ENCODE measurements at places on chromosomes 7 and 10. TPM values are rescaled to one million over a fixed set of nuclear protein-coding genes. Genes with fewer than 3 reads are reported as not detected.

PRSS37 gene
- not detected for total RNA-seq

ZNF365 gene
- 16.2 TPM for total RNA-seq

AKR1C4 gene
- not detected for total RNA-seq

PPP1R3C gene
- 22.9 TPM for total RNA-seq

IFIT1 gene
- 3.7 TPM for total RNA-seq

TWIST1 gene
- 0.74 TPM for total RNA-seq

All from temporal lobe (tissue), 4 donors.